KBM-7 (cell line): ENCODE measurements at places on chromosomes 12 and 14.

DNA sequence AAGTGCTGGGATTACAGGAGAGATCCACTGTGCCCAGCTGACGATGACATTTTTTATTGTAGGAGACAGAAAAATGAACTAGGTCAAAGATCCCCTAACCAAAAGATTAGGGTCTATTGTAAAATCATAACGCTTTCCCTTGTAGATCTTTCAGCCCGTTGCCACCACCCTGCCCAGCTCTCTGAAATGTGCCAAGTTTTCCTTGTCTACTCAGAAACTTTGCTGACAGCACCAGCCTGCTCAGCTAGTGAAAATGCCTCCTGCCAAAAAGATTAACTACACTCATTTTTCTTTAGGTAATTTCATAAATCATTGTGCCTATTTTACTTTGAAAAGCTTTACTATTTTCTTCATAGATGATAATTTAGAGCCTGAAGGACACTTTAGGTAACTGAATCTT is 28.2 kb upstream of the RASSF3 start:
- DNase-seq = no peak

- DNase-seq = no peak
These were observed 353.1 kb downstream of the NAV3 start for GRCh38 chr12:78183824-78184223.

- DNase-seq = no peak
These were observed 17.1 kb downstream of the ACTN1 start for GRCh38 chr14:68961781-68962584.

- DNase-seq = no peak
These were observed 9.8 kb upstream of the RMST start for GRCh38 chr12:97452839-97453238.

DNA sequence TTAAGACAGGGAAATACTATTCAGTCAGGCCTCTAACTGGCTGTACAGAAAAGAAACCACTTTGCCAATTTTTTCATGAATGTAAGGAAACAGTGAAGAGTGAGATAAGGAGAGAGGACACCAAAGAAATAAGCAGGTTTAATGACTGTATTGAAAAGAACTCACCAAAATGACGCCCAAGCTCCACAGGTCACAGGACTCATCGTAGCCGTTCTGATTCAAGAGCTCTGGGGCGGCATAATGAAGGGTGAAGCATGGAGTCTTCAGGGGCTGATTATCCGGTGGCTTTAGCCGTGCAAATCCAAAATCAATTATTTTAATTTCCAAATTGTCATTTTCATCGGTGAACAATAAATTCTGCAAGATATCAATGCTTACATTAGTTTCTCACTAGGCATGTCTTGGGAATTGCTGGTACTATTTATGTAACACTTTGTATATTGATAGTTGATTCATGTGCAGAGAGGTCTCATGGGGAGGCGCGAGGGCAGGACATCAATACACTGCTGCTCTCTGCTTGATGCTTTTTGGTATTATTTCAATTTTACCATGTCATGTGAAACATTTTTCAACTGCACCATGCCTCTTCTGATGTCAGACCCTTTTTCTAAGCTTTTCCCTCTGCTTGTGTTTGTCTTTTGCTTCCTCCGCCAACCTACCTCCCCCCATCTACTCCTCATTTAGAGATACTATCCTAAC is 74.2 kb upstream of the TTC7B start:
- DNase-seq = no peak

GRCh38 chr12:77104792-77105191 is 39.4 kb upstream of the E2F7 start:
- DNase-seq = no peak

GRCh38 chr14:61602003-61602732 is 93.1 kb upstream of the HIF1A start:
- peak; percentile 75 for DNase-seq
